ENCODE measurements at places on chromosomes 4 and X.

- DNase-seq: no peak
These were observed 127.1 kb downstream of the ATRX start for GRCh38 chrX:77658886-77659285.

- peak; percentile 32 for DNase-seq
These were observed 96.1 kb downstream of the FRYL start for GRCh38 chr4:48683784-48684666.

GRCh38 chr4:93814722-93815121 is 13.8 kb upstream of the ATOH1 start:
- no peak for DNase-seq

DNA sequence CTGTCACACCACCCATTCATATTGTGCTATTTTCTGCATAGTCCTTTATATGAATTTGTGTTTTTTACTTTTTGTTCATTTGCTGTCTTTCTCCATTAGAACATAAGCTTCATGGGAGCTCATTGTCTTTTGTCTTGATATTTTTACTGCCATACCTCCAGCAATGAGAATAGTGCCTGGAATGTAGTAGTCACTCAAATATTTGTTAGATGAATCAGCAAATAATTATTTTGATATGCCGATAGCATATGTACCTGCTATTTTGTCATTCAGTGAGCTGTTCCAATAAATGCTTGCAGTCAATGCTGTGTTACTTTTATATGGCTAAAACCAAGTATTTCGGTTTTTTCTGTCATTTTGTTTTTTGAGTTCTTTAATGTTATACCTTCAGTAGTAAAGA is 43.5 kb upstream of the SLC25A31 start:
- DNase-seq: peak; percentile 50

GRCh38 chrX:23287191-23287725 is 47.4 kb upstream of the PTCHD1 start:
- DNase-seq: no peak

- DNase-seq: peak; percentile 53
These were observed 115.0 kb downstream of the SMIM20 start for GRCh38 chr4:26028793-26029567.

GRCh38 chr4:5027346-5027745 is 8.1 kb upstream of the CYTL1 start:
- DNase-seq: no peak

DNA sequence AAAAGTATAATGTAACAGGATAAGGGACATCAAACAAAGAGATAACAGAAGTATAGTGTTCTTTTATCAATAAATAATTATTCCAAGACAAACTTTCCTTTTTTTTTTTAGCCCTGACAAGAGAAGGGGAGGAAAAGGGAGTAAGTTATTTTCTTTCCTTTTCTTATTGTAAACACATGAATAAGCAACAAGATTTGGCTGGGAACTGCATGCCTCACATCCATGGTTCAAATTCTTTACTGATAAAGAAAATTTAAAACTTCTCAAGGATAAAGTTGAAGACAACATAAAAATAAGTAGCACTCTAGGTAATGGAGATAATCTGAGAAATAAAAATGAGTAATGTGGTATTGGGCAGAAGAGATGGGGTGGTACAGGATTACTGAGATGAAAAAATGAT is 71.6 kb downstream of the NEK1 start:
- DNase-seq: no peak

- DNase-seq: no peak
These were observed 20.9 kb upstream of the DUSP9 start for GRCh38 chrX:153626025-153626633.

DNA sequence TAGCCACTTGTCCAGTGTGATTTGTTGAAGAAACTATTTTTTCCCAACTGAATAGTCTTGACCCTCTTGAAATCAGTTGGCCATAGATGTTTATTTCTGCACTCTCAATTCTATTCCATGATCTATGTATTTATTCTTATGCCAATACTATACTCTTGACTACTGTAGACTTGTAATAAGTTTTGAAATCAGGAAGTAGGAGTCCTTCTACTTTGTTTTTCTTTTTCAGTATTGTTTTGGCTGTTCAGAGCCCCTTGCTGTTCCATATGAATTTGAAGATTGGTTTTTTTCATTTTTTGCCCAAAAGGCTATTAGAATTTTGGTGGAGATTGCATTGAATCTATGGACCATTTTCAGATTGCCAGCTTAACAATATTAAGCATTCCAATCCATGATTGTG is 10.2 kb downstream of the SAP30 start:
- no peak for DNase-seq

Measured in dermis blood vessel endothelial cell (primary cell).